NK-92 treated with Interleukin-12 subunit alpha and Interleukin-12 subunit beta, amount 100 ng/mL, for 24 hours (cell line): ENCODE measurements at places on chromosomes 11 and 22.

- DNase-seq: no peak
Measured at GRCh38 chr11:91871791-91872190, 352.8 kb upstream of the FAT3 start.

DNA sequence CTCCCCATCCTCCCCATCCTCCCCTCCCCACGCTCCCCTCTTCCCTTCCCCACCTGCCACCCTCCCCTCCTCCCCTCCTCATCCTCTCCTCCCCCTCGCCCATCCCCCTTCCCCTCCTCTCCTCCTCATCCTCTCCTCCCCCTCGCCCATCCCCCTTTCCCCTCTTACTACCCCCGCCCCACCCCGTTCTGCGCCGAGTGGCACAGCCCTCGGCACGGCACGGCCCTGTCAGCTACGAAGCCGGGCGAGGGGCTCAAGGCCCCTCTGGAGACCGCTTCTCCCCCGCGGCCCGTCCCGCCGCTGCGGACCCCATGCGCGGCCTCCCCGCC lies 449.9 kb downstream of the OPCML start:
- no peak for DNase-seq

DNA sequence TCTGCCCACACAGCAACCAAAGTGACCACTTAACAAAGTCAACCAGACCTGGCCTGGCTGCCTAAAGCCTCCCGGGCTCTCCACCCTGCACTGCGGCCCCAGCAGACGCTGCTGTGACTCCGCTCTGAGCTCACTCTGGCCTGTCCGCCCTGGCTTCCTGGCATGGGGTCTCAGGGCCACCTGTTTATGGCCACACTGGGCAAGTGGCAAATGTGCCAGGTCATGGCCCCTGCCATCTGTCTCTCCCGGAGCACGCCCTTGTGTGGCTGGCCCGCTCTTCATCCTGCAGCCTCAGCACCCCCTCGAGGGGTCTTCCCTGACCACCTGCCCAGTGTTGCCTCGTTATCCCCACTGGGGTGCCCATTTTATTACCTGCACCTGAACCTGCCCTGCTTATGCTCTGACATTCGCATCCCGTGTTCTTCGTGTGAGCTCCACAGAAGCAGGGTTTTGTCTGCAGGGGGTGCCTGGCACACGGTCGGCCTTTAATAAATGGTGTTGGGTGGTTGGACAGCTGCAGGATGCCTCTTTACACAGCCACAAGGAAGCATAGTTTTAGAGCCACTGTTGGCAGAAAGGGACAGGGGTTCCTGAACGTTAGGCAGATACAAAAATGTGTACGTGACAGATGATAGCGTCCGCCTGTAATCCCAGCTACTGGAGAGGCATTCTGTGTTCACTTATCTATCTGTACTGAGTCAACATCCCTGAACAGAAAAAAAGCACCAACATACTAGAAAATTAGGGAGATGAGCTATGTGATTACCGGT lies 785.6 kb downstream of the TBC1D22A start:
- DNase-seq: no peak

DNA sequence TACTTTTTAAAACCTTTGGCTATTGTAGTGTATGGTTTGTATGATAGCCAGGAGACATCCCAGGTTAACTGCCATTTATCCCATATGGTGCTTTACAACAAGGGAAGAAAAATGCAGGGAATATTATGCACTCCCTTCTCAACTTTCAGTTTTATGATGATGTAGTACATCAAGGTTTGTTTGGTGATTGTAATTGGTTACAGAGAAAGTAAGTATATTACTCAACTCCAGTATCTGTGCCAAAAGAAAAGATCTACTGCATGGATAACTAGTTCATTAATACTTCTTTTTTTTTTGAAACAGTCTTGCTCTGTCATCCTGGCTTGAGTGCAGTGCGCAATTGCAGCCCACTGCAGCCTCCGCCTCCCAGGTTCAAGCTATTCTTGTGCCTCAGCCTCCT lies 65.3 kb downstream of the BCL2L13 start:
- no peak for DNase-seq

GRCh38 chr11:27451244-27451965 lies 21.2 kb downstream of the LGR4 start:
- no peak for DNase-seq

DNA sequence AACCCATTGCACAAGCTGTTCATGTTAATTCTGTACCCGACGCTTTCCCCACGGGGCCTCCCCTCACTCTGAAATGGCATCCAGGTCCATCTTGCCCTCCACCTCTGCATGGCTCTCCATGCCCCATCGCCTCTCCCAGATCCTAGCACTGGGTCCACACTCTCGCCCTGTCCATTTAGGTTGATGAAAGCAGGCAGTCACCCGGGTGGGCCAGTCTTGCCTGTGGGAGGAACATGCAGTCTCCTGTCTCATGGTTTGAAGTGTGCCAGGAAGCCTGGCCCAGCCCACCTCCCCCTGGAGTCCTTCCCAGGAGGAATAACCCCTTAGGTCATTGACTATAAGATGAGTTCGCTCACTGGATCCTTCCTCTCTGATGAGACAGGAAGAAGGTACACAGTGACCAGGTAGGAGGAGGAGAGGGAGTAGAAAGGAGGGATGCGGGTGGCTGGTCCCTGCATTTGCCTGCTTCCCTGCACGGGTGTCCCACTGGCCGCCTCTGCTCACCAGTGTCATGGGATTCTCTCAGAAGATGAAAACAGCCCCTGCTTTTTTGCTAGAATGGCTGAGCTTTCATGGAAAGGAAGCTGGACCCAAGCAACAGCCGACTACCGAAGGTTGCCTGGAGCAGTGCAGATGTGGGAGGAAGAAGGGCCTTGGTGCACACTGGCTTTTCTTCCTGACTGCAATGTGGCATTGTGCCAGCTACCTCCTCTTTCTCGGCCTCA lies 6.8 kb downstream of the TMEM121B start:
- no peak for DNase-seq

DNA sequence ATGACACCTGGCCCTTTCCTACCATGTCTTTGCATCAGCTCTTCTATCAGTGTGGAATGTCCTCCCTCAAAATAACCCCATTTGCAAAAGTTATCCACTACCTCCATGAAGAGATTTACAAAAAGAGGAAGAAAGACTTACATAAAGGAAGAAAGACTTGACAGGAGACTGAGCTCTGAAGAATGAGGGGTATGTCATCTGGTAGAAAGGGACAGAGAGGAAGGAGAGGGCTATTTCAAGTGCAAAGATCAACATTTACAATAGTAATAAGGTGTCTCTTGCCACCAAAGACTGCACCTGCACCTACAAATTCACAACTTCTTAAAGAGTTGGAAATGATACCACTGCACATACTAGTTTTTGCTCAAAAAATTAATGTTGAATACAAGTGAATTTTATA lies 18.2 kb downstream of the PAK1 start:
- DNase-seq: no peak

GRCh38 chr11:129722529-129722928 lies 93.1 kb upstream of the TMEM45B start:
- no peak for DNase-seq

DNA sequence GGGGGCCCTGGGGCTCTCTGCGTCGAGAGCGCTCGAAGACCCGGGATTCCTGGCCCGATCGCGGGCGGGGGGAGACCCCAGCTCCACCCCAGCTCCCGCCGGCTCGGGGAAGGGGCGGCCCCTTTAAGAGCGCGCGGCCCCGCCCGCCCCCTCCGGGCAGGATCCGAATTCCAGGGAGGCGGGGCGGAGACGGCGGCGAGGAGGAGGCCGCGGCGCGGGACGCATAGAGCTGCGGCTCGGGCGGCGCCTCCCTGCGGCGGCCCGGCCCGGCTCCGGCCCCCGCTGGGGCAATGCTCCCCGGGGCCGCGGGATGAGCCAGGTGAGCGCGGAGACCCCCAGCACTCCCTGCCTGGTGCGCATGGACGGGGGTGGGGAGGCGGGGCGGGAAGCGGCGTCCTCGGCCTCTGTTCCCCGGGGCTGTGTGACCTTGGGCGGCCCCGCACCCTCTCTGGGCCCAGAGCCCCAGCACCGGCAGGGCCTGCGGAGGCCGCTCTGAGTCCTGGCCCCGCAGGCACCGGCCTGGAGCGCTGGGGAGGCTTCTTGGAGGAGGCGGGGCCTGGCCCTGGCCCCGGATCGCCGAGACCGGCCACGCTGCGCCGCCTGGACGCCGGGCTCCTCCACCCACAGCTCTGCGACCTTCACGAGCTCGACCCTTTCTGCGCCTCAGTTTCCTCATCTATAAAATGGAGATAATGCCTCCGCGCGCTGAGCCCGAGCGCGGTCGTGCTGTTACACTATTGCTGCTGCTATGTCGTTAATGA lies 565 bp downstream of the GAS2L1 start:
- no peak for DNase-seq

DNA sequence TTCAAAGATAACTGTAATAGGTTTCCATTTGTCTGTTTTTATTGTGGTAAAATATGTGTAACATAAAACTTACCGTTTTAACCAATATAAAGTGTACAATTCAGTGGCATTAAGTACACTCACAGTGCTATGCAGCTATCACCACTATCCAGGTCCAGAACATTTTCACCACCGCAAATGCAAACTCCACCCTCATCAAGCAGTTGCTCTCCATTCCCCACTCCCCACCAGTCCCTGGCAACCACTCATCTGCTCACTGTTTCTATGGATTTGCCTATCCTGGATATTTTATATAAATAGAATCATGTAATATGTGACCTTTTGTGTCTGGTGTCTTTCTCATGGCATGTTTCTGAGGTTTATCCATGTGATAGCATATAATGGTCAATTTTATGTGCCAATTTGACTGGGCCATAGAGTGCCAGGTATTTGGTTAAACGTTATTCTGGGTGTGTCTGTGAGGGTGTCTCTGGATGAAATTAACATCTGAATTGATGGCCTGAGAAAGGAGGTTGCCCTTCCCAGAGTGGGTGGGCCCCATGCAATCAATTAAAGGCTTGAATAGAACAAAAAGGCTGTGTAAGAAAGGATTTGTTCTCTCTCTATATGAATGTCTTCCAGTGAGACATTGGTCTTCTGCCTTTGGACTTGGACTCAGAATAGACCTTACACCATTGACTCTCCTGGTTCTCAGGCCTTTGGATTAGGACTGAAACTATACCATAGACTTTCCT lies 17.2 kb upstream of the SMCO4 start:
- DNase-seq: no peak

DNA sequence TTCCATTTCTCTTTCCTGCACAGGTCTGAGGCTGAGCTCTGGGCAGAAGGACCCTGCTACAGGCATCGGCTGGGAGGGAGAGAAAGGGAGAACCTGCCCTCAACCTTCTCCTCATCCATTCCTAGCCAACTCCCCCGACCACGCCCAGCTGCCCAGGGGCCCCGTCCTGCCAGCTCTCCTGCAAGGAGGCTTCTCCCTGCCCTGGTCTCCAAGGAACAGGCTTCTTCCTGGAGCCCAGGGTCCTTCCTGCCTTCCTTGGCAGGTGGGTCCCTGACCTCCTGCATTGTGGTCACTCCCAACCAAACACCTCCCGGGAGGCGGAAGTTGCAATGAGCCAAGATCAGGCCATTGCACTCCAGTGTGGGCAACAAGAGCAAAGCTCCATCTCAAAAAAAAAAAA lies 12.5 kb upstream of the HMOX1 start:
- no peak for DNase-seq

DNA sequence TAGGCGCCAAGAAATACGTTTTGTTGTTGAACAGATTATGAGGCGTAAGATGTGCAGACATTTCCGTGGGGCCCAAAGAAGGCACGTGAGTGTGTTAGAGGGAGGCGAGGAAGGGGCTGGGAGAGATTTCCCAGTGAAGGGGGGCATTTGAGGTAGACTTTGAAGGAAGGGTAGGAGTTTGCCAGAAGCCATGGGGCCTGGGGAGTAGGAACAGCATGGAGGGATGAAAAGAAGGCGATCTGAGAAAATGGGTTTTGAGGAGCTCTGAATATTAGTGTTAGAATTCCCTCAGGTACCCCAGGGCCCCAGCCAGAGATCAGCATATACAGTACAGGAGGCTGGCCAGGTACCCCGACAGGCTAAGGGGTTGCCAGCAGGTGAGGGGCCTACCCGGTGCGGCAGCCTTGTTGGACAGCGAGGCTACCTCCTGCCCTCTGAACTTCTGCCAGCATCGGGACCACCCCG lies 414 bp upstream of the MIEF1 start:
- DNase-seq: no peak

DNA sequence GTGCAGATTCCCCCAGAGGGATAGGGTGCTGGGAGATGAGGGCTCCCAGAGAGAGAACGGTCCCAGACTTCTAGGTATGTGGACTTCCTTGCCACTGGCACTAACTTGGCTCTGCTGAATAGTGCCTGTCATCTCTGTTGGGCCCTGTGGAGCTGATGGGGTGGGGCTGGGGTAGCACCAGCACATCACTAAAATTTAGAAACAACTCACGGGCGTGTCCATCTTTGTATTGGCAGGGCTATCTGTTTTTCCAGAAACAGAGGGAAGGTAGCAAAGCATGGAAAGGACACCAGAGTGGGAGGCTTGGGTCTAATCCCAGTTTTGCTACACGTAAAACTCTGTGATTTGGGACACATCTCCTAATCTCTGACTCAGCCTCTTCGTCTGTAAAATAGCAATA lies 25.8 kb downstream of the SWAP70 start:
- no peak for DNase-seq

DNA sequence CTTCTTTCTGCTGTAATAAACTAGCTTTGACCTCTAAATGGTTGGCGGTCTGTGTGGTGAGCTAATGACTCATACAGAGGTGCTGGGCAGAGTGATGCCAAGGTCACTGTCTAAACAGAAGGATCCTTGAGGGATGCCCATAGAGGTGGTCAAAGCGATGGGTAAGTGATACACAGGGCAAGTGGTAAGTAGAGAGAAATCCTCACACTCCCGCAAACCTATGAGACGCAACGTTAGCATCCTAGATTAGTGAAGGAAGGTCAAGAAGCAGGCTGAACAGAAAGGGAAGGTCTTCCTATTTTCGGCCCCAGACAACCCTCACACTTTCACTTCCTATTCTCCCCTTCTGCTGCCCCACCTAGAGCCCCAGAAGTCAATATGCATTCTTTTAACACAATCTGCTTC lies 65.6 kb upstream of the SESN3 start:
- DNase-seq: no peak

DNA sequence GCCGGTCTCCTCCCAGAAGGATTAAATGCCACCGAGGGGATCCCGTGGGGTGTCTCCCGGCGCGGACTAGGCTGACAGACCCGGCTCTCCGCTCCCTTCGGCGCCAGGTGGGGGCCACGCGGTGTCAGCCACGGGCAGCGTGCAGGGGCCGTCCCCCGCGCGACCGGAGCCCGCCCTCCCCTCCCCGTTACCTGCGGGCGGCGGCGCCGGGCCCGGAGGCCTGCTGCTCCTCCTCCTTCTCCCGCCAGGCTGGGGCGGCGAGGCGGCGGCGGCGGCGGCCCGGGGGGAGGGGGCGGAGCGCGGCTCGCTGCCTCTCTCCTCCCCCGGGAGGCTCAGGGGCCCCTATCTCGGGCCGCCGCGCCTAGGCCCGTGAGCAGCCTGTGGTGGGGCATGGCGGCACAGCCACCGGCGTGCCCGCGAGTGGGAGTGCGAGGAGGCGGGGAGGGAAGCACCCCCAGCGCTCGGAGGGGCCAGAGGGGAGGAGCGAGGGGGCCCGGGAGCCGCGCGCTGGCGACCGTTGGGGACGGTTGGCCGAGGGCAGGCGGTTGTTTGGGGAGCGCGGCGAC lies 450 bp downstream of the ZBTB44 start:
- peak; percentile 77 for DNase-seq

DNA sequence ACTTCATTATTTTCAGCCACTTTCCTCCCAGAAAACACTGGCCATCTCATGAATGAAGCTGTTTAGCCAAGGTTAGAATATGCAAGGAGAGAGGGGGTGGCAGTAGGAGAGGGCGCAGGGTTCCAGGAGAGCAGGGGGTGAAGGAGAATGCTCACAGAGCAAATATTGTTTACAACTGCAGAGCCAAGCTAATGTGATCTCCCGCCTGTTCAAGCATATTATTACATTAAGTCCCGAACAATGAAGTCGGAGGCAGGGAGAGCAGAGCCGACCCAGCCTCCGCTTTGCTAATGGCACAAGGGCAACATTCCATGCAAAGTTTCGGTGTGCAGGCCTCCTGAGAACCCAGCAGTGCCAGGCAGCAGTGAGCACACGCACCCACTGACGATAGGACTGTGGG lies 80.1 kb downstream of the MICAL3 start:
- no peak for DNase-seq
